ENCODE measurements at places on chromosomes 12 and 14.

DNA sequence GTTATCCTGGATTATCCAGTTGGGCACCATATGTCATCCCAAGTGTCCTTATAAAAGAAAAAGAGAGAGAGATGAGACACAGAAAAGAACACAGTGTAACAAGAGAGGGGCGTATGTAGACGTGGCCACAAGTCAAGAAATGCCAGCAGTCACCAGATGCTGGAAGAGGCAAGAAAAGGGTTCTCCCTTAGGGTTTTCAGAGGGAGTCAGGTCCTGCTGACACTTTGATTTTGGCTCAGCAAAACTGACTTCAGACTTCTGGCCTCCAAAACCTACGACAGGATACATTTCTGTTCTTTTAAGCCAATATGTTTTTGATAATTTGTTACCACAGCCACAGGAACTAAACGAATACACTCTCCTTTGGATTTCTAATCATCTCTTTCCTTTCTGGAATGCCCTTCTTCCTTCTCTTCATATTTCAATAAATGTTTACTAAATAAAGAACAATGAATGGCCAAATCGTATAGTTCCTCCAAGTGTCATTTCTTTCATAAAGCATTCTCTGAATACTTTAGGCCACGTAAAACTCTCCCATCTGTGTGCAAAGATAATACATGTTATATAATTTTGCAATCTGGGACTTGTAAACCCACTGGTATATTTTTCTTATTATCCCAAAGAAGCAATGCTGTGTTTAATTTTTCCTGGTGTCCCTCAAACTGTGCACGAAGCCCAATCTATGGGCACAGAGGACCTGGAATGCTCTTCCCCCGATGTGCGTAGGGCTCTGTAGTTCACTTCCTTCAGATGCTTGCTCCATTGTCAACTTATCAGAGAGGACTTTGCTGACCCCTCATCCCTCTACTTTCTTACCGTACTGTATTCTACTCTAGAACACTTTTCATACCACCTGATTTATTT, 303.6 kb downstream of the CEP128 start:
- DNase-seq: no peak

DNA sequence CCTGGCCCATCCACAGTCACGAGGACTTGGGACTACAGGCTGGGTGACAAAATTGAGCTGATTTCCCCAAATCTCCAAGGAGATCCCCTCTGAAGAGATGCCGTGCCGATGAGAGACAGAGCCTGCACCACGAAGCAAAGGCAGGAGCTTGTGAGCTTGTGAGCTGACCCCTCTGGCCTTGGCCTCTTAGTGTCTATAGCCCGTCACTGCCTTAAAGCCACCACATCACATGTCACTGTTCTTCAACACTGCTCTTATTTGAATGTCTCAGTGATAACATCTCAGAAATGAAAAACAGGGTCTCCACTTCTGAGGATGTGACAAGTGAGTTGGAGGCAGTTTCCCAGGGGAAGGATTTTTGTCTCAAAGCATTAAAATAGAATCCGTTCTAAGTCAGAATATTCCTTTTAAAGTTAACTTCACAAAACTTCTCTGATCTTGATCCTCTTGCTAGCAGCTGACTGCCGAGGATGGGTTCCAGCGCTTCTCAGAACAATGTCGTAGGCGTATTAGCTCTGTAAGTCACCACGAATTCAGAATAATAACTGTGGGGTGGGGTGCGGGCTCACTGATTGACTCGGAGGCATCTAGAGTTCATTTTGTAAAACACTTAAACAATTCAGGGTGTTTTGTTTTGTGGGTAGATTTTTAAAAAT, 37.5 kb downstream of the CHST11 start:
- DNase-seq: peak; percentile 21

GRCh38 chr14:78157494-78158437, 12.4 kb upstream of the NRXN3 start:
- DNase-seq: no peak

- no peak for DNase-seq
Observed at GRCh38 chr14:21043974-21044618, 1.9 kb downstream of the RNASE7 start.

GRCh38 chr12:26431211-26431610, 235.8 kb downstream of the SSPN start:
- DNase-seq: no peak

GRCh38 chr12:128111333-128111732, 155.6 kb upstream of the TMEM132C start:
- no peak for DNase-seq

GRCh38 chr12:25041006-25041741, 92.3 kb upstream of the BCAT1 start:
- DNase-seq: no peak

- no peak for DNase-seq
Observed at GRCh38 chr12:109900752-109901580, 892 bp downstream of the TCHP start.

DNA sequence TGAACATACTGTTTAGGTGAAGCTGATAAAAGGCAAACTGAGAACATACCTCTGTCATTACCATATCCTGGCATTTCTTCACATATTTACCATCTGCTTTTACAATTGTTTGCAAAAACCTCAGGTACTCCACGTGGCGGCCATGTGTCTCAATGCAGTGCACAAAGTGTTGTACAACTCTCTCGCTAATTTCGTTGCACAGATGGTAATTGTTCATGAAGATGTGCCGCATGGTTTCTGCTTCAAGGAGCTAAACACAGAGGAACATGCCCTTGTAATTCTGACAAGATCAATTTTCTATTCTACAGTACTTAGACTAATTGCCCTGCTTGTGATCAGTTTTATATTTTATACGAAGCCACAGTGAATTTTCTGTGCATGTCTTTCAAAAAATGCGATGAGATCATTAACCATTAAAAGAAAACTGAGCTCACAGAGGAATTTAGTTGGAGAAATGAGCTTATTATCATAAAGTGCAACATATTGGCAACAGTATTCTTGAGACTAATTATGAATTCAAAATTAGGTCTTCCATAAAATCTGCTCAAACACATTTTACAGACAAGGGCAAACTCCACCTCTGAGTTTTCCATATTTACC, 233.8 kb downstream of the ITPR2 start:
- no peak for DNase-seq

DNA sequence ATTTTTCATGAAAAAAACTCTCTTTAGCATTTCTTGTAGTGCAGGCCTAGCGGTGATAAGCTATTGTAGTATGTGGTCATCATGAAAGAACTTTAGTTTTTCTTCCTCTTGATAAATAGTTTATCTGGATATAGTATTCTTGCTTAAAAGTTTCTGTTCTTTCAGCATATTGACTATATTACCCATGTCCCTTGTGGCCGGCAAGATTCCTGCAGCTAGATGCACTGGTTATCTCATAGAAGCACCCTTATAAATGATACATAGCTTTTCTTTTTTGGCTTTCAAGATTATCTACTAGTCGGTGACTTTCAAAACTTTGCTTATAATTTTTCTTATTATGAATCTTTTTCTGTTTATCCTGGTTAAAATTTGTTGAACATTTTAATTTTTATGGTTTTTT, 234.8 kb downstream of the ALG10 start:
- no peak for DNase-seq

- DNase-seq: no peak
Observed at GRCh38 chr12:112524676-112525425, 106.1 kb downstream of the PTPN11 start.

- no peak for DNase-seq
Observed at GRCh38 chr12:74790931-74791330, 253.3 kb downstream of the ATXN7L3B start.

- DNase-seq: no peak
Observed at GRCh38 chr12:4012977-4013968, 140.1 kb upstream of the PARP11 start.

GRCh38 chr12:6143303-6143675, 18.8 kb upstream of the VWF start:
- DNase-seq: no peak

- DNase-seq: no peak
Observed at GRCh38 chr12:22299294-22299912, 35.1 kb downstream of the ST8SIA1 start.

GRCh38 chr12:93595351-93595750, 22.9 kb downstream of the SOCS2 start:
- no peak for DNase-seq

DNA sequence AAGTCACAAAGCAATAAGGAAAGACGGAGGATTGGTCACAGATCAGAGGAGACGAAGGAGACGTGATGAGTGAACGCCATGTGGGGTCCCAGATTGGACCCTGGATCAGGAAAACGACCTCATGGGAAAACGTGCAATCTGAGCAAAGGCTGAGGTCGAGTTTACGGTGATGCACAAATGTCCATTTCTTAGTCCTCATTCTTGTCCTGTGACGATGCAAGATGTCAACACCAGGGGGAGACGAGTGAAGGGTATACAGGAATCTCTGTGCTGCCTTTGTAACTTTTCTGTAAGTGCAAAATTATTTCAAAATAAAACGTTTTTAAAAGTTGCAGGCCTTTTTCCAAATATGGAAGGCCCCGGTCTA, 329.8 kb downstream of the MED13L start:
- DNase-seq: no peak

DNA sequence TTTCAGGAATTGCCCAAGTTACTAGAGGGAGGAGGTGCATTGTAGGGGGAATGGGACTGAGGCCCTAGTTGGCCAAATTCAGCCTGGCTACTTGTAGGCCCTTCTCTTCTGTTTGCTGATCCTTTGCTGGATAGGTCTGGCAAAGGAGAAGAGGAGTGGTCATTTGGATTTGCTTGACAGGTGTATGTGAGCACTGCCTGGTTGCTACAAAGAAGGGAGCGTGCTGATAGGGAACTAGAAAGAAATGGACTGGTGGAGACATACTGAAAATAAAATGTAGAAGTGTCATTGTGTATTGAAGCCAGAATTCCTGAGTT, 3.6 kb downstream of the PSMA6 start:
- DNase-seq: no peak

DNA sequence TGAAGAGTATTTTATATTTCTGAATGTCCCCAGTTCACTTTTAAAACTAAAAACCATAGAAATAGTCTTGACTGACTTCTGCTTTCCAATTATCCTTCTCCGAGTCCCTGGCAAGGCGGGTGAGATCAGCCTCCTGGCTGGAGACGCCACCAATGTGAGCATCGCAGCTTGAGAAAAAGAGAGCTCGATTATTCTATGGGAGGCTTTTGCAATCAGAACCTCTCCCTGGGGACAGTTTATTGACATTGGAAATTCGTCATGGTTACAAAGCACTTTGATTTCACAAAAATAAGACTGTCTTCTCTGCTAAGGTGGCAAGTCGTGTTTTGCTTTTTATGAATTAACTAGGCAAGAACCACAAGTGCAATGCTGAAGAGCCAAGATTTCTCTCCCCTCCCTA, 23.6 kb upstream of the GPHB5 start:
- no peak for DNase-seq

GRCh38 chr12:130114952-130115351, 47.3 kb upstream of the FZD10 start:
- no peak for DNase-seq

DNA sequence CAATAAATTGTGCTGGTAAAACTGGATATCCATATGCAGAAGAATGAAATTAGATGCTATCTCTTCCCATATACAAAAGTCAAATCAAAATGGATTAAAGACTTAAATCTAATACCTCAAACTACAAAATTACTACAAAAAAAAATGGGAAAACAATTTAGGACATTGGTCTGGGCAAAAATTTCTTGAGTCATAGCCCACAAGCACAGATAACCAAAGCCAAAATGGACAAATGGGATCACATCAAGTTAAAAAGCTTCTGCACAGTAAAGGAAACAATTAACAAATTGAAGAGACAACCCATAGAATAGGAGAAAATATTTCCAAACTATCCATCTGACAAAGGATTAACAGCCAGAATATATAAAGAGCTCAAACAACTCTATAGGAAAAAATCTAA, 264.6 kb downstream of the NUAK1 start:
- DNase-seq: no peak

DNA sequence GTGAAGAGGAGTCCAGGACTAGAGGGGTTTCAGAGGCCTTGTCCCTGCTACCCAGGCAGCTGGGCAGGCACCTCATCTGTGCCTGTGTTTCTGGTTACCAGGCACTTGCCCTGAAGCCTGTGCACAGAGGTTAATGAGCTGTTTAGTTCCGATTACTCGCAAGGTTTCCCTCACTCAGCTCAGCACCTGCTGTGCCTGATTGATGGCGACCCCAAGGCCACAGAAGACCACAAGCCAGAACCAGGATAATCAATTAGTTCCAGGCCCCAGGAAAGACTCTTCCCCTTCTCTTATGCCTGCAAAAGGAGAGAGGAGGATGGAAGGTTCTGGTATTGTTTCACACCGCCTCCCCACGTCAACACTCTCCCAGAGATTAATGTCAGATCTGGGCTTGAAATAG, 88.8 kb upstream of the NOS1 start:
- no peak for DNase-seq

- DNase-seq: no peak
Observed at GRCh38 chr12:5187136-5187535, 143.5 kb downstream of the KCNA5 start.

GRCh38 chr14:96582995-96583394, 80.8 kb downstream of the PAPOLA start:
- no peak for DNase-seq

DNA sequence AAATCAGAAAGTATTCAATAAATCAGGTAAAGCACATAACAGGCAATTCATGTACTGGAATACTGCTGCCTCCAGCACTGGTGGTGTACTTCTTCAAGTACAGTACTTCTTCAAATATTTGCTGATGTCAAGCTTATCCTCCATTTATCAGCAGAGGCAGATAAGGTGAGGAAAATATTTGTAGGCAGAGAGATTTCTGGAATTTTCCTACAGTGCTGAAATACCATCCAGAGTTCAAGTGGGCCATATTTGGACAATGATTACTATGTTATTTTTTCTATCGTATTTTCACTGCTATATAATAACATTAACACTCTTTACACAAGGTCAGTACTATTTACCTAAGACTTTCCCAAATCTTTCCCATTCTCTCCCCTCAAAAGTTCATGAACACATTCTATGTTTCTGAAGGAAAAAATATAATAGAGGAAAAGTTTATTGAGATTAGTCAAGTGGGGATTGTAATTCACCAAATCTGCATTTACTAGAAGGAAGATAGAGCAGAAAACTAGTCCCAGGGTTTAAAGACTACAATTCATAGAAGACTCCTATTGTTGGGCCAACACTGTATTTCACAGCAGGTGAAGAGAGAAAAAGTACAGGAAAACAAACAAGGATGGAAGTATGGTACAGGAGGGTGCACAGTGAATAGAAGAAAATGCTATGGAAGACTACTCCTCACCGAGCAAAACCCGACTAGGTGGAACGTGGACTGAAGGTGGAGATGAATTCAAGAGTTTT, 141.1 kb downstream of the PAWR start:
- DNase-seq: no peak

- DNase-seq: no peak
Observed at GRCh38 chr12:50927766-50928224, 24.5 kb upstream of the HIGD1C start.

DNA sequence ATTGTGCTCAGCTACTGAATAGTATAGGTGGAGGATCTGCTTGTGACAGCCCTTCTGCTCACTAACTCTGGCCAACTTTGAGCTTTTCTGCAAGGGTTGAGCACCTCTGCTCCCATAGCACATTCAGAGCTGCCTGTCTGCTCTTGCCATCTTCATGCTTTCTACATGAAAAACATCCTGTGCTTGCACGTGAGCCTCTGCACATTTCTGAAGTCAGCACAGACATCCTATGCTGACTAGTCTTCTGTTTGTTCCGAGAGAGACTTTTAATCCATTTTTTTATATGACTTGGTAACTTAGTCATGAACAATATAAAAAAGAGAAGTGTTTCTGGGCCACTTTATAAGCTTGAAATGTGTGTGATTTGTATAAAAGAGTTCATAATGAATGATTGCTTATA, 969.3 kb downstream of the TMTC2 start:
- DNase-seq: no peak

GRCh38 chr12:124665511-124665910, 98.1 kb upstream of the NCOR2 start:
- DNase-seq: no peak

Measured in T-helper 17 cell (primary cell).